Stimulated activated CD8-positive, alpha-beta memory T cell treated with anti-CD3 and anti-CD28 coated beads, Interleukin-15, amount 100 ng/mL, for 24 hours (primary cell): ENCODE measurements at places on chromosomes 4 and X.

DNA sequence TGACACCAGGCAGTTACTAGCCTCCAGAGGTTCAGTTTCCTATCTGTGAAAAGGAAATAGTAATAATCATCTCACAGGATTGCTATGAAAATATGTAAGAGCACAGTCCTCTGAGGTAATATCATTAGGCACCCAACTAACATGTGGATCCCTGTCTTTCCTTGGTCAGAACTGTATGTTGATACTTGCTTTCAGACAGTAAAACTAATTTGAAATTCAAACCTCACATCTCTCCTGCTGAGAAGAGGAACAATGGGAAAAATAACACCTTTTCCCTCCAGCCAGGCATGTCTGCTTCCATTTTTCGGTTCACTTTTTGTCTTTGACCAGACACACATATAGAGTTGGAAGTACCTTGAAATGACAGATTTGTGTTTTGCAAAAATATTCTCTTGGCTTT lies 262.7 kb downstream of the IL15 start:
- no peak for DNase-seq

DNA sequence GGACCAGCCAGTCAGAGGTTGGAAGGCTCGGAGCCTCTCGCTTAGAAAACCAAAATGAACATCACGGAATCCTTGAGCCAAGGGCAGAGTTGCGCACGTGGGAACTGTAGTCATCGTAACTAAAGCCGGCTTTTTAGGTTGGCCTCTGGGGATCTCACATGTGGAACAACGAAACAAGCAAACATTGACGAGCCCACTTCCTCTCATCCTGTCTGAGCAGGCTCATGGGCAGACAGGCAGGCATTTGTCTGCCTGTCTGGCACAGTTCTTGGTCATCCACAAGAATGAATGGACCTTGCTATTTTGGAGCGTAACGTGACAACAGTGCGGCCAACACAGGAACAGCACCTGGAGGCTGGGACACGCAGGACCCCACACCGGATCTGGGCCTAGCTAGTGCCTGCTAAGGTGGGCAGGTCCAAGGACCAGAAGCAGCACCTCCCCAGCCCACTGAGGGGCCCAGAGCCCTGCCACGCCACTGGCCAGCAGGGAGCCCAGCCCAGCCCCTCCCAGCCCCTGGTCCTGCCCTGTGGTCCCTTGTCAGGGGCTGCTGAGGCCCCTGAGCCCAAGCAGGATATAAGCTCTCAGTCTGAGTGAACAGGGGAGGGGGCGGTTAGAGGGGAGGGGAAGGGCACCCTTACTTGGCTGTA lies 9.2 kb upstream of the TREX2 start:
- DNase-seq, result no peak

DNA sequence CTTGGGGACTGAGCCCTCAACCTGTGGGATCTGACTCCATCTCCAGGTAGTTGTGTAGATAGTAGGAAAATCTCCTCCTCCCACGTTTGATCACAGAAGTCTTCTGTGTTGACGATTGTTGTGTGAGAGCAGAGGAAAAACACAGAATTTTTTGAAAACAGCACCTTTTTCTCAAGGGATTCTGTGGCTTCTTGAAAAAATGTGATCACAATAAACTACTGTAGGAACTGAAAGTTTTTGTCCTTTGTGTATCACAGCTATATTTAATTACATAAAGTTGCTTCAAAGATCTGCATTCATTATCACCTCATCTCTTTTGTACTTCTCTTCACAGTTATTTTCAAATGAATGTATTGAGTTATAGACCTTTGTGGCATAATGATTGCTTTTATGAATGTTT lies 85.1 kb downstream of the AFF1 start:
- DNase-seq, result no peak

GRCh38 chr4:106318511-106318910 lies 2.2 kb downstream of the AIMP1 start:
- no peak for DNase-seq

DNA sequence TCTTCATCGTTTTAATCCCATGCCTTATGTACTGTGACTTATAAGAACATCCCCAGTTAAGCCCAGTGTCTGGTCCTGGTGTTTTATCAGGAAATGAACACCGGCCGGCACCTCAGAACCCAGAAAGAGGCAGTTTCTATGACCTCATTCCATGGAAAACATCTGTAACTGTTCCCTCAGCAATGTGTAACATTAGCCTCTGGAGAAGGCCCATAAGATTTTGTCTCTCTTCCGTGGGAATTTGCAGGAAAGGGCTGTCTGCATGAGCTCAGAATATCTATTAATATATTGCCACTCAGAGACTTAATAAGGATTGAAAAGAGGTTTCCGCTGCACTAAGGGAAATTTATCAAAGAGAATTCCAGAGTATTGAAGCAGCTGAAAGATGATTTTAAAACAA lies 3.1 kb upstream of the TCEANC start:
- no peak for DNase-seq

GRCh38 chr4:176238826-176239225 lies 30.2 kb downstream of the ASB5 start:
- DNase-seq, result no peak

DNA sequence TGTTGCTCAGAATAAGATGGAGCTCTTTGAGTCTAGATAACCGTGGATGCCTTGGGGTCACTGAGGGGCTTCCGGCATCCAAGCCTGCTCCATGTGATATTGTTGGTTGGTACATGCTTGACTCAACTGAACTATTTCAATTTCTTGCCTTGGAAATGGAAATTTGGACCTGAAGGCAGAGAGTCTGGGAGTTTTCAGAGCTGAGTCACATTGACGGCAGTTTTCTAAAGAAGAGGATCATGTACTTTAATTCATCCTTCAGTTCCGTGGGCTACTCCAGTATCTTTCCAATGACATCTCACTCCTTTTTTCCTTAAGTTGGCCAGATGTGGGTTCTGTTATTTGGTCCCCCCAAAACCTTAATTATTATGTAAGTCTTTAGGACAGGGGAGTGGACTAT lies 100.5 kb downstream of the MFAP3L start:
- DNase-seq, result no peak

GRCh38 chr4:184906480-184907097 lies 80.8 kb upstream of the ACSL1 start:
- no peak for DNase-seq

DNA sequence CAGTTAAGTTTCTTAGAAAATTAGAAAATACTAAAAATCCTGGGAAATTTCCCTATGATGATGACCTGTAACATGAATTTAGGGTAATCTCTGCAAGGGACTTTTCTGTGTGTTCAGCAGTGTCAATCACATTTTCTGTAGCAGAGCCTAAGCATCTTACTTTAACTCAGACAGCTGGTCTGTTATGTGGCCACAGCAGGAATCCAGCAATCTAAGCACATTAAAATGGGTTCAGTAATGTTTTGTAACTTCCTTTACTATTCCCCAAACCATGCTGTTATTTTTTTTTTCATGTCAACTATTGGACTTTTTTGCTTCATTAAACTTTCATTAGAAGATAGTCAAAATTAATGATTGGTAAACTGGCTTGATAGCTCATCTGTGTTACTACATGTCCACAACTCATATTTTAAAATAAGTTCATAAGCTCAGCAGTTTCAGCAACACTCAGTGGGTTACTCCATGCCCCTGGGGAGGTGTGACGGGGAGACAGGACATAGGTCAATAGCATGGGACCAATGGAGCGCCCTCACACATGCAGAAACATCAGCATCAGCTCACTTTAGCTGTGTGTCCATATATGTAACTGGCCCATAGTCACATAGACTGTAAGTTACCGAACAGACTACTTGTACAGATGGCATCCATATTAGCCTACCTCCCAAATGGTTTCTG lies 168.0 kb upstream of the PACRGL start:
- no peak for DNase-seq

- DNase-seq, result no peak
These were observed 1.5 kb upstream of the MSMO1 start for GRCh38 chr4:165325732-165326512.

DNA sequence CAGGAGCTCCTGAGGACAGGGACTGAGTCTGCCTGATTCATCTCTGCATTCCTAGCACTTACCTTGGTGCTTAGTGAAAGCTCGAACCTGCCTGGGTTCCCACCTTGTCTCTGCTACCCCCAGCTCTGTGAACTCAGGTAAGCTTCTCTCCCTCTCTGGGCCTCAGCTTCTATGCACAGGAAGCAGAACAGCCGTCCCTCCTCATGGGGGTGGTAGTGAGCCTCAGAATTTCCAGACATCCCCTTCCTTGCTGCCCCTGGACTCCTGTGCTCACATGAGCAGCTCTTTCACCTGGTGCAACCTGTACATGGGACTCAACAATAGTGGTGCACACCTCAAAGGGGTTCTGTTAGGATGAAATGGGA lies 50.8 kb downstream of the HTRA3 start:
- DNase-seq, result no peak

- DNase-seq, result no peak
These were observed 647.6 kb upstream of the ACTRT1 start for GRCh38 chrX:128699716-128700285.

- DNase-seq, result no peak
These were observed 10.9 kb downstream of the DLG3 start for GRCh38 chrX:70455366-70456202.

- DNase-seq, result no peak
These were observed 1548.5 kb upstream of the IGFBP7 start for GRCh38 chr4:58658701-58659100.

DNA sequence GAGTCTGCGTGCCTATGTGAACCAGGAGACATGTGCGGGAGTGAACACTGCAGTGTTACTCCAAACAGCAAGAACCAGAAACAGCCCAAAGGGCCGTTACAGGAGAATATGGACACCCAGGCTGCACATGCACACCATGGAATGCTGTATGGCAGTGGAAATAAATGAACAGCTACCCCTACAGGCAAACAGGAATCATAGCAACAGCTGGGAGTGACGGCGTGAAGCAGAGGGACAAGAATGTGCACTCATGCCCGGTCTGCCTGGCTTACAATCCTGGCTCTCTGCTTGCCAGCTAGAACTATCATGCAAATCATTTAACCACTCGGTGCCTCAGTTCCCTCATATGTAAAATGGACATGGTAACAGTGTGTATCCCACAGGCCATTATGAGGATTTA lies 16.6 kb downstream of the GPKOW start:
- DNase-seq, result no peak

DNA sequence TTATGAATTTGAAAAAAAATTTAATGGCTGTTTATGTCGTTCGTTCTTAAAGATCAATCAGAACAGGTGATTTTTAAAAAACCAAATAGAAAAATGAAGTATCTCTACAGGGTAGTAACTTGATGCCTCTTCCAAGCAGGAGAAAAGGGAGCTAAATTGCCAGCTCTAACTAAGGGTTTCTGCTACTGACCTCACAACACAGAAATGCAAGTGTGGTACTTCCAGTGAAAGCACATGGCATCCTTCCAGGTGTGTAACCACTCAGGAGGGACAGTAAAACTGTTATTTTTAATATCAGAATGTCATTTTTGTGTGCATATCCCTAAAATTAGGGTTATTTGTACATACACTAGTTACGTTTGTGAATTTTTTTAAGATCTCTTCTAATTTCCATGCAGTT lies 116.8 kb upstream of the ZCCHC13 start:
- no peak for DNase-seq

- no peak for DNase-seq
These were observed 645 bp upstream of the RAB28 start for GRCh38 chr4:13484749-13485221.

DNA sequence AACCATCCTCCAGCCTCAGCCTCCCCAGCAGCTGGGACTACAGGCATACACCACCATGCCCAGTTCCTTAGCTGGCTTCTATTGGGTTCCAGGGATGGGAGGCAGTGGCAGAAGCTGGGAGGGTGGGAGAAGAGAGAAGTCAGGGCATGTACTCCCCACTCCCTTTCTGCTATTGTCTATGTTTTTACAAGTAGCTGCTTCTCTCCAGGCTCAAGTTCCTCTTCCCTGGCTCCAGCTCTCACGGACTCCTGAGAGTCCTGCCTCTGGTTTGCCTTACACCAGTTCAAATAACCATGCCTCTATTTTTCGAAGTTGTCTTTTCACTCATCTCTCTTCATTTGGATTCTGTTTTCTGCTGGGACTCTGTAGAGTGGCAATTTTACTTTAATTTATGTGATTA lies 2.9 kb downstream of the TBC1D9 start:
- no peak for DNase-seq

- DNase-seq, result no peak
These were observed 154.6 kb downstream of the EPHA5 start for GRCh38 chr4:65515646-65516045.

- no peak for DNase-seq
These were observed 146.0 kb downstream of the TBL1X start for GRCh38 chrX:9610771-9611392.
